ENCODE measurements at places on chromosomes 4 and X.

GRCh38 chr4:48195374-48195773, 61.3 kb upstream of the TXK start:
- DNase-seq: no peak

DNA sequence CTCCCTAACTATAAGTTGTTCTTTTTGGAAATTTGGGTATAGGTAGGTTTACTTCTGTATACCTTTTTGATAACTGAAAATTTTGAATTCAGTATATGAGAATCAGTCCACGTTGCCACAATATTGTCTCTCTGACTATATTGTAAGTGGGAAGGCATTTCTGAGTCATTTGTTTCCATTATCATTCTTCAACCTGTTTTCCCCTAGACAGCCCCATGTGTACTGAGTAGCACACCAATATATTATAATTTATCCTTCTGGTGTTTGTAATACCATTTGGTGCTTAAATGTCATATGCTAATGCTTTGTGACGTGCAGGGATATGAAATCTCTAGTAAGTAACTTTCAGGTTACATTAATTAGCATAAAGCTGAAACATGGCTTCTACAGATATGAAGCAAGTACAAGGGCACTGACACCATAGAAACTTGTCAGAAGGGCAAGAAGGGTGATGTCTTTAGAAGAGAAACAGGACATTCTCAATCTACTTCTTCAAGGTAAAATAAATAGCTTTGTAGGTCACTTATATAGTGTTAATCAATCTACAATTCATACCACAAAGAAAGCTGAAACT, 27.7 kb downstream of the PAK3 start:
- no peak for DNase-seq

GRCh38 chr4:8675383-8675782, 82.8 kb downstream of the CPZ start:
- no peak for DNase-seq

DNA sequence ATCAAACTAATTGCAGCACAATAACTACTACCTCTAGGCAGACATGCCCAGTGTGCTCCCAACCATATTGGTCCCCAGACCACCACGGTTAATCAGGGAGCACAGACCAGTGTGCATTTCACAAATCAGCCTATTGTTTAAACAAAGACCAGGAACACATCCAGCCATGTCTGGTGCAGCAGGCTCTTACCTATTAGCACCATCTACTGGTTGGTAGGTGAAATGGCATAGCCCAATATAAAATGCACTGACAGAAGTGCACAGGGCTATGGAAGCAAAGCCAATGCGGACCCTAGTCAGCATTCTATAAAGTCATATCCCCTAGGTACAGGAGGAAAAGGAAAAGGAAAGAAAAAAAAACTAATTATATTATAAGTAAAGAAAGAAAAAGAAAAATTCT, 15.5 kb upstream of the CYLC1 start:
- DNase-seq: no peak

DNA sequence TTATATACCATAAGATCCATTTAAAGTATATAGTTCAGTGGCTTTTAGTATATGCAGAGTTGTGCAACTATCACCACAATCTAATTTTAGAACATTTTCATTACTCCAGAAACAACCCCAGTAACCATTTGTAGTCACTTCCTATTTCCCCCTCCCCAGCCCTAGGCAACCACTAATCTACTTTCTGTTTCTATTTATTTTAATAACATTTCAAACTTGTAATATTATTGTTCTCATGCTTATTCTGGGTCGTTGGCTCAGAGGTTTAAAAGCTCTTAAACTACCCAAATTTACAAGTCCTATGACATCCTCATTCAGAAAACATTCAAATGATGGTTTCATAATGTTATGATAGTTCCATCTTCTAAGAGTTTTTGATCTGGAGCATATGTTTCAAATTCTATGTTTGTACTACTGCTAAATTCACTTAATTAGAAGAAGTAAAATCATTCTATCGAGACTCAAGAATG, 18.4 kb downstream of the XIAP start:
- no peak for DNase-seq

DNA sequence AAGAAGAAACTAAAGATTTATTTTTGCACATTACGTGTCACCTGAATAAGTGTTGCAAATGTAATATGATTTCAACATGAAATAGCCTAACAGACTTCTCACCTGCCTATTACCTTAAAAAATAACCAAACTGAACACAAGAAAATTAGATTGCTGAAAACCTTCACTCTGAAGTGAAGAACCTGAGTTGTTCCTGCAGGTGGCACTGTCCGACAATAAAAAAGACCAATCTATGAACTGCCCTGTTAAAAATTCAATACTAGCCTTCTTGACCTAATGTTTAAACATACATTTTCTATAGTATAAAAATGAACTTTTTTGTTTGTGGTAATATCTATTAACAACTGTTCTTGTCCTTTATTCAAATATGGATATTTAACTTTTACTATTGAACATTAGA, 69.2 kb upstream of the PNPLA4 start:
- no peak for DNase-seq

DNA sequence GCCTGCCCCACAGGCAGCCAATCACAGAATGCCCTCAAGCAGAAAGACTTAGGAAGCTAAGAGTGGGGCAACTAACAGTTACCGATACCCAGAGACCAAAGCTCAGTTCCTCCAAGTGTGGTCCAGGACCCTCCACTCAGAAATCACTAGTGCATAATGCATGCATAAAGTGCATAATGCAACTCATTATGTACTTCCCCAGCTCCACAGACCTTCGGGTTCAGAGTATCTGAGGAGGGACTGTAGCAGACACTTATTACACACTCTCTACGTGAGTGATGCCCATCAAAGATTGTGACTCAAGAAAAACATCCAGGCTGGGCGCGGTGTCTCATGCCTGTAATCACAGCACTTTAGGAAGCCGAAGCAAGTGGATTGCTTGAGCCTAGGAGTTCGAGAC, 328.0 kb downstream of the BCOR start:
- DNase-seq: no peak

DNA sequence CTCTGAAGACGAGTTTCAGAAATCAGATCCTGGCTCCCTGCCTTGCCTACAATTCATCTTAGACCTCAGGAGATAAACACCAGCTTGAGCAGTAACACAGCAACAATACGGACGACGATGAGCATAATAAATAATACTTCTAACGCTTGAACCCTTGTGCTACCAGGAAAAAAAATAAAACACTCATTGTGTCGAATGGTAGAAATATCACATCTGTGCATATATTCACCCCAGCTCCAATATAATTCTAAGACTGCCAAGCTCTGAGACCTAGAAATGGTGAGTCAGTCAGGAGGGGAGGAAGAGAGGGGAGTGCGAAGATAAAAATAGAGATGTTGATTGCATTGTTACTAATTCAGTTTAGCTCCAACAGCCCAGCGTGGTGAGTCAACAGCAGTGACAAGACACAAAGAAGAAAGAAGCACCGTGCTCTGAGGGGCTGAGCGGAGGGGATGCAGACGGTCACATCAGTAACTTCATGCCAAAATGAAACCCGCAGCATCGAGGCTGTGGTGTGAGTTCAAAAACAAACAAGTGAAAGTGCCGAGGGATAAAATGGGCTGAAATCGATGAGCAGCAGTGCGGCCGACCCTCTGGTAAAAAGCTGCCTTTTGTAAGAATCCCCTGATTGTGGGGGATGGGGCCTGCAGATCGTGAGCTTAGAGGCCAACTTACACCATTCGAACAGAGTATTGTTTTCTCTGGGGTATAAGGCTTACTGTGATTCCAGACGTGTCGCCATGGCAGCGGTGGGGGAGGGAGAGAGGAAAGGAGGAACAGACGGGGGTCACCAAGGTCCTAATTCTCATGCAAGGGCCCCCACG, 150.4 kb downstream of the MGST2 start:
- no peak for DNase-seq

DNA sequence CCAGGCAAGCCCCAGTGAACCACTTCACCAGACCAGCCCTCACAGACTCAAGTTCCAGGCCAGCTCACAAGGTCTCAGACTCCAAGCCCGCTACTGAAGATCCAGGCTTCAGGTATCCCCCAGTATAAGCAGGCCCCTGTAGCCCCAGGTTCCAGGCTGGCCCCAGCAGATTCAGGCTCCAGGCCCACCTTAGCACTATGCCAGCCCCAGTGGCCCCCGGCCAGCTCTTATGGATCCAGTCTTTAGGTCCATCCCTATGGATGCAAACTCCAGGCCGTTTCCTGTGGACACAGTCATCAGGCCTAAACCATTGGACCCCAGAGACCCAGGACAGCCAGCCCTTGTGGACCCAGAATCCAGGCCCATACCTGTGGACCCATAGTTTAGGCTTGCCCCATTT, 277.8 kb upstream of the MAGEB18 start:
- DNase-seq: no peak

GRCh38 chr4:124839786-124840390, 127.4 kb upstream of the ANKRD50 start:
- DNase-seq: no peak

- no peak for DNase-seq
Measured at GRCh38 chrX:139864640-139865039, 68.2 kb downstream of the ATP11C start.

DNA sequence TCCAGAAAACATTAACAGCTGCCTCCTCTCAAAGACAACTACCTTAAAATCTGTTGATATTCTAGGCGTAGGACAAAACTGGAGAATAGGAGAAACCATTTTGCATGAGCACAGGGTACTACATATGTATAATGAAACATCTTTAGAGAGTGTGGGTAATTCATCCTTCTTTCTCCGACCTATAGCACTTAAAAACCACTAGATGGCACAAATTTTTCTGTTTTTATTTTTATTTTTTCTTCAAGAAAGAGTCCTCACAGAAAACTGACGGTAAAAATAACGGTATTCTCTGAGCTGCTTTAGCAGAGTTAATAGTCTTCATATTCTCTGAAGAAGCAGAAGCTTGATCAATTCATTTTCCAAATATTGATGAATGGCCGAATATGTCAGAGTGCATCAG, 14.6 kb downstream of the SMIM31 start:
- no peak for DNase-seq

DNA sequence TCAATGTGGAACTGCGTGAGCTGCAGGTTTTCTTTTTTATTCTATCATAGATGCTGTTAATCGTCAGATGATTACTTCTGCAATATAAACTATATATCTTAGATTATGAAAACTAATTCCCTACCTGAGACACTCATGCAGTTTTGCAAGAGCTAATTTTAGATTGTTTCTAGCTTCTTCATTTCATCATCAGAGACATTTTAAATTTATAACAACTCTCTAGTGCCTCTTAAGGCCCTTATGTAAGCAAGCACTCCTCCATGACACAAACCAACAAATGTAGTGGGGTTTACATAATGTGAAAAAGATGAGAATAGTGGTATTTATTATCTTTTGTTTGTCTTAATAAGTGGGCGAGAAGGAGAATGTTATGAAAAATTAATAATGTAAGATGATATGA, 170.2 kb upstream of the ETNPPL start:
- DNase-seq: no peak

DNA sequence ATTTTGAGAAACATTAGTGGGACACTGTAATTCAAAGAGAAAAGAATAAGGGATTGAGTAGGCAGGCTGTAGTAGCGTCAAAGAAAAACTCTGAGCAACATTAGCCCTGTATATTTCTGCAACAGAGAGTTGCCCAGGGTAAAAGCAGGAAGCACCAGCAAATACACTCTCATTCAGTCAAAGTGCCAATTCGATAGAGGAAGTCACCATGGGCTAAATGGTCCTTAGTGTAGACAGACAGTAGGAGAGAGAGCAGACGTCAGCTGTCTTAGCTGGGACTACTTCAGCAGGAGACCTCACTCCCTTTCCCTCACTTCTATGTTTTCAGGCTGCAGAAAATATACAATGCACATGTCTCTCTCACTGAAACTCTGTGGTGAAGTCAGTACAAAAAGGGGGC, 2073.8 kb upstream of the TENM3 start:
- DNase-seq: no peak

GRCh38 chr4:168388890-168389289, 70.3 kb upstream of the DDX60 start:
- DNase-seq: no peak

- no peak for DNase-seq
Measured at GRCh38 chrX:28582511-28582910, 4.7 kb upstream of the IL1RAPL1 start.
